ENCODE measurements at places on chromosomes 12 and 14.

GRCh38 chr14:24991288-24991687 is 58.7 kb downstream of the STXBP6 start:
- no peak for DNase-seq

DNA sequence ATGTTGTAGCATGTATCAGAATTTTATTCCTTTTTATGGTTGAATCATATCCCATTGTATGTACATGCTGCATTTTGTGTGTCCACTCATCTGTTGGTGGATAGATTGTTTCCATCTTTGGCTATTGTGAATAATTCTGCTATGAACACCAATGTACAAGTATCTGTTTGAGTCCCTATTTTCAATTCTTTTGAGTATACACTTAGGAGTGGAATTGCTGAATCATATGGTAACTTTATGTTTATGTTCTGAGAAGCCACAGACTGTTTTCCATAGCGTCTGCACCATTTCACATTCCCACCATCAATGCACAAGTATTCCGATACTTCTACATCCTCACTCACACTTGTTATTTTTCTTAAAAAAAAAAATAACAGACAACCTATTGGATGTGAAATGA is 91.5 kb downstream of the ARF6 start:
- no peak for DNase-seq

- no peak for DNase-seq
These were observed 29.4 kb downstream of the ITPR2 start for GRCh38 chr12:26803552-26803951.

DNA sequence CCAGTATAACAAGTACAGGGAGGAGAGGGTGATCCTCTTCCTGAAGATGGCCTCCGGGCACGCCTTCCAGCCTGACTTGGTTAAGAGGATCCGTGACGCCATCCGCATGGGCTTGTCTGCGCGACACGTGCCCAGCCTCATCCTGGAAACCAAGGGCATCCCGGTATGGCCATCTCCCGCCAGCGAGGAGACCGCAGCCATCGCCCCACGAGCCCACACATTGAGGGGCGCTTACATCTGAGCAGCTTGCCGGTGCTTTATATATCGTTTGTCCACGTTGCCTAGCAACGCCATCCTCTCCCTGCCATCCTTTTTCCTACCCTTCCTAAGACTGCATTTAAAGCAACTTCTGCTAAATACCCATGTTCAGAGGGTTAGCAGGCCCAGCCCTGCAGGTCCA is 71.5 kb downstream of the AACS start:
- no peak for DNase-seq

- DNase-seq = no peak
These were observed 173.6 kb upstream of the MGAT4C start for GRCh38 chr12:86429824-86430223.

DNA sequence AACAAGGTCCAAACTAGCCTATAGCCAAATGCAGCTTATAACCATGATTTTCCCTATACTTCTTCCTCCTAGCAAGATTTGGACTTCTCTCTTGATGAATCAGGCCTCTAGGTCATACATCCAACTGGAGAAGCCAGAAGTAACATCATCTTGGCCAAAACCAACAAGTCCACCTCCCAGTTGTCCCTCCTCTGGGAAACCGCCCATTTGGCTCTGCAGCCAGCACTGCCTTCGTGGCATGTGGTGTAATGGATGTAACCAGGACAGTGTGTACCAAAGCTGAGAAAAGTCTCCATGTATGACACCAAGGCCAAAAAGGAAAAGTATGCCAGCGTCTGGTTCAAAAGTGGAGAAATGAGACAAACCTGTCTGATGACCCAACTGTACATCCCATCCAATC is 59.3 kb upstream of the VASH1 start:
- DNase-seq = no peak

GRCh38 chr14:78566859-78567172 is 396.6 kb downstream of the NRXN3 start:
- no peak for DNase-seq

DNA sequence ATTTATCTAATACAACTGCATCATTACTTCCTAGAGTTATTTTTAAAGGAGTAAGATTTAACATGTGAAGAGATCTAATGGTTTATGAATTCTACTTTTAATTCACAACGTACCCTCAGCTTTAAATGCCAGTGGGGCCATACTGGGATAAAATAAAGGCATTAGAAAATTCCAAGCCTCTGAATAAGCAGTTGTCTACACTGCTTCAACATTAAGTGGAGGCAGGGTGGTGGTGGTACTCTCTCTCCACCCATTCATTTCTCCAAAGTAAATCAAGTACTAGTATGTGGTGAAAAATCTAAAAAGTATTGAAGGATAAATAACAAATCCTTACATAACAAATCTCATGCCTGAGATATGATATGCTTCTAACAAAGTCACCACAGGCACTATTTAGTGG is 52.4 kb downstream of the FERMT2 start:
- DNase-seq = no peak

- no peak for DNase-seq
These were observed 50.4 kb upstream of the RPH3A start for GRCh38 chr12:112741106-112741505.

- DNase-seq = no peak
These were observed 163.2 kb downstream of the PAX9 start for GRCh38 chr14:36824854-36825253.

DNA sequence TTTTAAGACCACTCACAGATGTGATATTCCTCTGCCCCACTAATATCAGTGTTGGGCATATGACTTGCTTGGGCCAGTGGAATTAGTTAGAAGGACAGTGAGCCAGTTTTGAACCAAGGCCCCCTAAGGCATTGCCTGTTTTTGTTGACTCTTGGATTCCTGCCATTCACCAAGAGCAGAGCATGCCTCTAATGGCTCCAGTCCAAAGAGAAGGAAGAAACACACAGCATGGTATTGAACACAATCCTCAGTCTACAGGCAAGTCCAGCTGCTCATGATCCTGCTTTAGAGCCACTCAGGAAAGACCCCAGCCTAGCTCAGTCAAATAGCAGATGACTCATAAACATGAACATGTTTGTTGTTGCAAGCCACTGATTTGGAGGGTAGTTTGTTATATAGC is 1201.5 kb downstream of the BCL11B start:
- no peak for DNase-seq

DNA sequence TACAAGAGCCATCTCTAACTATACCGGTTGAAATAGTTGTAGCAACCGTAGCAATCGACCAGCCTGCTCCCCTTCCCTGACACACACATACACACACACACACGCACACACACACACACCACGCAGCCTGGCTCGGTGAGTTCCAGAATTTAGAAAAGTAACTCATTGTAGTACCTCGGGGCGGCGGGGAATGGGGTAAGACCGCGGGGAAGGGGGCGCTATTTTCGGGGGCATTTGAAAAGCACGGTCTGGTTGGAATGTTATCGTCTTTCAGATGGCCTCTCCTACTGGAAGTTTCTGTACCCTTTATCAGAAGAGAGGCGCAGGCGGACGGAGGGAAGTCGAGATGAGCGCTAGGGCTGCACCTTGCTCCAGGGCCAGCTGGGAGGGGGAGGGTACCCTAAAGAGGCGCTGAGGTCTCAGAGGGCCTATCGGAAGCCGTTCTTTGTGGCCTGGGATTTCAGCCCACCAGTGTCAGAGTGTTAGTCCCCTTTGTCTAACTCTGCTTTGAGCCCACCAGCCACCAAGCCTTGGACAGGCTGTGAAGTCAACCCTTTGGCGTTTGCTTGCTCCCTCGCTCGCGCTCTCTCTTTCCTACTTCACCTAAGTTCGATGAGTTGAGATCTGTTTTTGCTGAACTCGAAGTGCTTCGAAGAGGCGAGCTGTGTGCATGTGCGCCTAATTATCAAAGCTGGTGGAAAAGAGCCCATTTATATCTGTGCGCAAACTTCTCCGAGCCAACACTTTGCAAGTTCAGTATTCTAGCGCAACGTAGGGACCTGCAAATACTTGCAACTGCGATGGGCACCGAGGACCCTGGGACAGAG is 837 bp downstream of the COL2A1 start:
- DNase-seq = no peak

DNA sequence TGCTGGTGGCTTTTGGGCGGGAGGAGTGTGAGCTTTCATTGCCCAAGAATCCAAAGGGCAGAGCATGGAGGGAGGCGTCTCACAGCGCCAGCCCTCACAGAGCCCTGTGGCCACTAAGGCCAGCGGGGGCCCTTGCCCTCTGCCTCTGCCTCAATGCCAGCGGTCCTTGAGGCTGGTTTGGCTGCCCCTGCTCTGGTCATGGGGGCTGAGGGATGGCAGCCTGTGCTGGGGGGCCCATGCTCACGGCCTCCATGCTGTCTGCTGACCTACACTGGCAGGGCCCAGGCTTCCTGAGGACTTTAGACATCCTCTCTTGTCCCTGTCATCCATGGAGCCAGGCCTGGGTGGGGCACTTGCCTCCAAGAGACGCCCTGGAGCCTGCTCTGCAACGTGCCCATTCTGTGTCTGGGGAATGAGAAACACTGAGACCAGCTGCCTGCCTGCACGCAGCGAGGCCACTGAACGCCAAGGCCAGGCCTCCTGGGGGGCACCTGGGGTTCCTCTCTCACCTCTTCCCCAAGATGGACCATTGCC is 143.4 kb downstream of the KIF26A start:
- DNase-seq = no peak

DNA sequence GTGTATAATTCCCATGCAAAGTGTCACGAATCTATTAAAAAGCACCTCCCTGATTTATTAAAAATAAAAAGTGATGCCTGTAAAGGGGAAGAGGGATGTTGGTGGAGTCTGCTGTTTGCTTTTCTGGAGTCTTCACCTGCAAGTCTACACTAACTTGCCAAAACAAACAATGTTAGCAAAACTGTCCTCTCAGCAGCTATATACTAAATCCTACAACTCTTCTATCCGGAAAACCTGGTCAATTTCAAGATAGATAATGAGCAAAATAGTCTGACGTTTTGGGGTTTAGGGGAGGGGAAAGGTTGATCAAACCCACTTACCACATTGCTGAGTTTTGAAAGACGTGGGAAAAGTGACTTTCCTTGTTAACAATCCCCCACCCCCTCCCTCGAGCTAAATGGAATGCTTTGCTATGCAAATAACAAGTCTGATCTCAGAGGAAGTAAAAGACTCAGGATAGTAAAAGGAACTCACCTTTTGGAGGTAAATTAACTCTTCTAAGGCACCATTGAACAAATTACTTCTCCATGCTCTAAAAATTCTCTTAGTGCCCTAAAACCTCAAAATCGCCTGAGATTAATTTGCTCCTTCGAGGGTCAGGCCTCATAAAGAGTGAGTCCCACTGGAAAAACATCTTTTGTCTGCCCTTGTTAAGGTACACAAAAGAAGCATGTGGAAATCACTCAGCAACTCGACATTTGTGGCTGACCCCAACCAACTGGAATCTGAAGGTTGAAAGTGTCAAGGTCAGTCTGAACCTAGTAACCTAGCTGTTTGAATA is 13.5 kb downstream of the BMP4 start:
- DNase-seq = no peak

- DNase-seq = no peak
These were observed 7.0 kb downstream of the FOXA1 start for GRCh38 chr14:37587881-37588666.

DNA sequence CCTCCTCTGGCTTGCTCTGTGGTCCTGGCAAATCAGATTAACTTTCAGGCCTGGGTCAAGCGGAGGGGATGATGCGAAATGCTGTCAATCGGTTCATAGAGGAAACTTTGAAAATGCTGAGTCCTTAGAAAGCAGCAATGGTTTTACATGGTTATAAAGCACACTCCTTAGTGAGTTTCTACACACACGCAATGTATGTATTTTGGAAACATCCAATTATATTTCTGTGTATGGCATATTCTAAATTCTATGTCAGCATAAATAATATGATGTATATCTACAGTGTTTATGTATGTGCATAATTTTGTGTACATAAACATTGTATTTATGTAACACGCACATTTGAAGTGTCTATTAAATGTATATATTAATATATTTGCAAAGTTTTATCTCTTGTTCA is 118.0 kb upstream of the ARID2 start:
- DNase-seq = no peak

DNA sequence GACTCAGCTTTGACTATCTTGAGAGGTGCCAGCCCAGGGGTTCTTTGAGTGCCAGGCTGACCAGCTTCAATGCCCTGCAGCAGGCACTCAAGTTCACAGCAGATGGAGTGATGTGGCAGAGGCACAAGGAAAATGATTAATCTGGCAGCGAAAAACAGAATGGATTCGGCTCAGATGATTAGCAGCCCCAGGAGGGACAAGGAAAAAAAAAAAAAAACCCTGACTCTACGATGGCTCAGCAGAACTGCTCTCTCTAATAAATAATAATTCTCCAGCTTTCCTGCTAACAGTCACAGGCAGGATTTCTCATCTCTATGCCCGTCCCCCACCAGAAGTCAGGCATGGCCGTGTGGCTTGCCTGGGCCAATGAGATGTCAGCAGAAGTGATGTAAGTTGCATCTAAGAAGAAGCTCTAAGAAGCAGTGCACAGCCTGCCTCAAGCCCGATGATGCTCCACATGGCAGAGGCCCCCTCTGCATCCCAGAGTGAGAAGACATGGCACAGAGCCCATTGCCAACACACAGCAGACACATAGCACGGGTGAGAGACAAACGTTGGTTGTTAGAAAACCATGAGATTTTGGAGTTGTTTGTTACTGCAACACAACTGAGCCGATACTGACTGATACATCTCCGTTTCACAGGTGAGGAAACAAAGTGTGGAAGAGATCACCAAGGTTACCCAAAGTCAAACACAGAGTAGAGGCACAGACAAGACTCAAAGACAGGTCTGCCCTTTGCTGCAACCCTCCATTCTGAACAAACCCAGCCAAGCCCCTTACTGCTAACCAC is 111.0 kb downstream of the SCARB1 start:
- DNase-seq = no peak

DNA sequence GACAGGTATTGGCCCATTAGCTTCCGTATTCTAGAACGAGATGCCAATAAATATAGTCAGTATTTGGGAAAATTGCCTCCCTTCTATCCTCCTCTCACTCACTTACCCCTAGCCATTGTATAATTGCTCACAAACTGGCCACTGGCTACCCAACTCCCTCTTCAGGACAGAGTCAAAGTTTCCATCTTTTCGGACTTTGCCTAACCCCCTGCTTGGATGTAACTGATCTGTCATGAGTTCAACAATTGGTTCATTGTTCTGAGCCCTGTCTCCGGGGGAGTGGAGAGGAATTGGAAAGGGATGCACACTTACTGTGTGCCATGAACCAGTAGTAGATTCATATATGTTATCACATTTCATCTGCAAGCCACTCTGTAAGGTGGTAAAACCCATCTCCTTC is 12.2 kb downstream of the MYRFL start:
- no peak for DNase-seq

GRCh38 chr12:117387832-117388231 is 26.4 kb upstream of the NOS1 start:
- DNase-seq = no peak

DNA sequence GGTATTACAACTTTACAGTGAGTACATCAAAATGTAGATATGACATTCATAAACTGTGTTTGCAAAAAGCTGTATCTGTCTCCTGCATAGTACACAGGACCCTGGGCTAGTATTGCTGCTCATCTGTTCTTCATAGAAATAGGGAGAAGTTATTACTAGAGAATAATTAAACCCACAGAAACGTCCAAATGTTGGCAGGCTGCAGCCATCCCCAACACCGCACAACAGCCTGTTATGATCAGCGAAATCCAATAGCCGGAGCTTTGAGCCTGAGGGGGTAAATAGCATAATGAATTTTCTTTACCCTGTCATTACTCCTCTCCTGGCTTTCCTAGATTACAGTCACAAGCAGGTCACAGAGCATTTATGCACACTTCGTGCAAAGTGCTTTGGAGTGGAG is 178.0 kb downstream of the DACT1 start:
- no peak for DNase-seq

GRCh38 chr12:131896080-131896810 is 1.8 kb downstream of the ULK1 start:
- peak; percentile 95 for DNase-seq
